Stimulated activated CD8-positive, alpha-beta memory T cell treated with anti-CD3 and anti-CD28 coated beads, Interleukin-15, amount 100 ng/mL, for 48 hours (primary cell): ENCODE measurements at places on chromosomes 2 and 18.

GRCh38 chr18:63848159-63848558 lies 39.3 kb upstream of the SERPINB2 start:
- no peak for DNase-seq

- DNase-seq: no peak
Observed at GRCh38 chr2:179592167-179592936, 269.1 kb downstream of the ZNF385B start.

GRCh38 chr2:205465791-205466190 lies 216.5 kb upstream of the NRP2 start:
- DNase-seq: no peak

DNA sequence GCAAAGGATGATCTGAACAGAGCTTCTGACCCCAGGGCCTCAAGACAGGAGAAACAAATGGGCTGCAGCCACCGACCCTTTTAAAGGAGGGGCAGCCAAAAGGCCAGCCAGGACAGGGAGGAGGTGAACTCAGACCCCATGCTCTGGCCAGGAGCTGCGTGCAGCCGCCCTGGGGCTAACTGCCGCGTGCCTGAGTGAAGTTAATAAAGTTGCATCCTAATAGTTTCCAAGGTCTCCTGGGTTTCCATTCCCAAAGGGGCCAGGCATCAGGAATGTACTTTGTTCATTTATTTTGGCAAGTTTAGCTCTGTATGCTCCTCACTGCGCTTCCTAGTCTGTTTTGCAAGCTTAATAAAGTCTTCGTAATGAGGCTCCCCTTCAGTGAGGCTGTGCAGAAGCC lies 60.7 kb downstream of the EN1 start:
- DNase-seq: no peak

DNA sequence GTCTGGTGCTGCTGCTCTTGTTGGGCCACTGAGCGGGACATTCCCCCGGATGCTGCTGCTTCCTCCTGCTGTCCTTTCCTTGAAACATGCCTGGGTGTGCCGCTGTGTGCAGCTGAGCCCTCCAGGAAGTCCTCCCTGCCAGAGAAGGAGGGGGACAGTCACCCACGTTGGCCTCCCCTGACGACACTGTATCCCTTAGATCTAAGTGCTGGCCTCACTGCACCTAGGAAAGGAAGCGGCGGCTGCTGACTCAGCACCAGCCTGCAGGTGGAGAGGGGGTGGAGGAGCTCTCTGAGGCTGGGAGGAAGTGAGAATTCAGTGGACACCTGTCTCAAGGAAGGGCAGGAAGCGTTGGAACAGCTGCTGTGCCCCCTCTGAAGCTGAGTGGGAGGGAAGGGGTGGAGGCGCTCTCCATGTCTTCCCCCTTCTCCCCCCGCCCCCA lies 239.8 kb downstream of the HAUS1 start:
- DNase-seq: no peak

DNA sequence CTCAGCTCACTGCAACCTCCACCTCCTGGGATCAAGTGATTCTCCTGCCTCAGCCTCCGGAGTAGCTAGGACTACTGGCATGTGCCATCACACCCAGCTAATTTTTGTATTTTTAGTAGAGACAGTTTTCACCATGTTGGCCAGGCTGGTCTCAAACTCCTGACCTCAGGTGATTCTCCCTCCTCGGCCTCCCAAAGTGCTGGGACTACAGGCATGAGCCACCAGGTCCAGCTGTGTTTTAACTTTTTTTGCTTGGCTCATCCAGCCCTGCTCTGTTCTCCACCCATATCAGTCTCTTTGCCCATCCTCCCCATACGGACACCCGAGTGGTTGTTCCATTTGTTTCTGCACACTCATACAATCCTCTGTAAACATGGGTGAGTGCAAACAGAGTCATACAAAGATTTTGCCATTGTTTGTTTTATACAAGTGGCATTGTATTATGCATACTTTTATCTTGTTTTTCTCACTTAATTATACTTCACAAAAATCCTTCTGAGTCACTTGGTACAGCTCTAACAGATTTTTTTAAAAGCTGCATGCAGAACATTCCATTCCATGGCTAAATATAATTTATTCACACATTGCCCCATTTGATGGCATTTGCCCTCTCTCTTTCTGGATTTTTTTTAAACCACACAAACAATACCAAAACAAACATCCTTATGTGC lies 5.3 kb downstream of the APOB start:
- no peak for DNase-seq

DNA sequence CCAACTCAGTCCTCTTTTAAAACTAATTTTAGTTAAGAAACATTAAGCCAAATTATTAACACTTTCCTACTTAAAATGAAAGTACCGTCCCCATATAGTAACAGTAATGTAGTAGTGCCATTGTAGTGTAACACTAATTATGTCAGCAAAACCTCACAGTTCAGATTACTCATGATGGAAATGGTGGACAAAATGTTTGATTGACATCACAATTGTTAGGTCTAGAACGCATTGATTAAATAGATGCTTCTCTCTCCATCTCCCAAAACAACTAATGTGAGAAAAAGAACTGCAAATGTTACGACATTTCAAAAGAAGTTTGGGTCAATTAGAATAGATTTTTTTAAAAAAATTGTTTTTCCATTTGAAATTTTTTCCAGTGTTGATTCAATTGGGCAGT lies 1.2 kb upstream of the ATF2 start:
- no peak for DNase-seq

DNA sequence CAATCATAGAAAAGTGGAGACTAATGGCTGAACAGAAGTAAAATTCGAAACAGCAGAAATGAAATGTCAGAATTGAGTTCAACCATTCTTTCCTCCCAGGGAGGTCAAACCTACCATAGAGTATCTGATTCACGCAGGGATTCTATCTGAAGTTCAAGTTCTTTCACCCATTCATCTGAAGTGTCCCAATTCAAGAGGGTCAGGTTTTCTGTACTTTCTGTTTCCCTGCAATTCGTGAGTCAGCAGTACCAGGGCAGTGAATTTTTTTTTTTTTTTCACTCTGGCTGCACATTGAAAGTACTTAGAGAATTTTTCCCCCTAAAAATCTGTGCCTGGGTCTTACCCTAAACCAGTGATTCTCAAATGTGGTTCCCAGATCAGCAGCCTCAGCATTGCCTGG lies 40.9 kb upstream of the CCDC88A start:
- DNase-seq: no peak

DNA sequence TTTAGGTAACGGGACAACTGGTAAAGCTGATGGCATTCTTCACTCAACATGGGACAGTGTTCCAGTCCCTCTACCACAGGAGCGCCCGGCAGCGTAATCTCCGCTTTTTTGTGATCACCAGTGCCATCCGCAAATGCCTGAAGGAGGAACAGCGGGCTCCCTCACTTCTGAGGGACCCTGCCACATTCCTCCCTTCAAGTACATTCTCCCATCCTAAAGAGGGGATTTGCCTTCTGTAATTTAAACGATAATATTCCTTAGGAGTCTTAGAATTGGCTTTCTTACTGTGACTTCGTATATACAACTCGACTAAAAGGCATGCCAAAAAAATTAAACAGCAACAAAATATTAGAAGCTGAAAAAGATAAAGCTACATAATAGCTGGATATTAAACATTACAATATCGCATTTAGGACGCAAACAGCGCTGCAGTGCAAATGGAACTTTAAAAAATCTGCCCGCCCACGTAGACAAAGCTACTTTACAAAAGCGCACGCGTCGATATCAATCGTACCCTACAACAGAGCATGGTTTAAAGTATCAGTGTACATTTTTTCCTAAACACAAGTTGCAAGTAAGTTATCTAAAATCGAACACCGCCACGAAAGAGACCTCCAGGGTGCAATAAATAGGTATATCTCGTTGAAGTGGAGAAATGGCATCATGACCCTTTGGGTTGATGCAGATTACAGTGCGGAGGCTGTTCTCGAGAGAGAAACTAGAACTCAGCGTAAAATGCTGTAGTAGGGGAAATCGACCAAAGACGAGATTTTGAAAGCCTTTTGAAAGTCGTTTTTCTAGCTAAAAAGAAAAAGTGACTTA lies 2.3 kb upstream of the VSNL1 start:
- DNase-seq: no peak
